RPMI7951 (cell line): ENCODE measurements at places on chromosomes 1 and 21.

GRCh38 chr21:42862774-42863503 is 16.4 kb downstream of the WDR4 start:
- no peak for DNase-seq

DNA sequence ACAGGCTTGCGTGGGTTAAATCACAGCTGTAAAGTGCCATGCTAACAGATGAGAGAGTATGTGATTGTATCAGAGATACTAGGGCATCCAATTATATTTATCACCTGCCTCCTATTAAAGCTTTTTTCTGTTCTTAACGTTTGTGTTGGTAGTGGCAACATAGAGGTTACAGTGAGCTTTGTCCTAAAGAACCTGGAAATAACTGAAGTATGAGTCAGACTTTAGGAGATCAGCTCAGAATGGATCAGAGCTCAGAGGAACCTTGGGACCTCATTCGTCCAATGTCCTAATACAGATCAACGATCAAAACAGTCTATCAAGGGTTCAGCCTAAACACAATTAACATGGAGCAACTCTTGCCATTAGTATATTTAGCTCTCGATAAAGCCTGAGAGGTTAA is 81.0 kb downstream of the RGS7 start:
- DNase-seq, result no peak

GRCh38 chr1:192801451-192801850 is 7.4 kb upstream of the RGS2 start:
- no peak for DNase-seq

DNA sequence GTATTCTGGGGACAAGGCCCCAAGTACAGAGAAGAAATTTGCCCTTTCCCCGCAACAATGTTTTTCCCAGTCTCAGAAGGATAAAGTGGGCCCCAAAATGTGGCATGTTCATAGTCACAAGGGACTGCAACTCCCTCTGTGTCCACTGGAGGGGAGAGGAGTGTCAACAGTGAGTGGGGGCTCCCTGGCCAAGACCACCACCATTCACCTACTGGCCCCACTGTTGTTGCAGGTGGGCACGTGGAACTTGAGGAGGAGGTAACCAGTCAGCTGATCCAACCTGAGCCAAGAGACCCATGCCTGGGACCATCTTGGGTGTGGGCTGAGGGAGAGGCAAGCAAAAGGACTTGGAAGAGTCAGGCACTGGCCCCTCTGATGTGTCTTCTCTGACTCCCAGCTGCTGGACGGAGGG is 777 bp downstream of the NUDT17 start:
- DNase-seq, result peak; percentile 31

- DNase-seq, result no peak
Observed at GRCh38 chr1:54583307-54583686, 35.3 kb downstream of the ACOT11 start.
